ENCODE measurements at places on chromosomes 5 and 9.

DNA sequence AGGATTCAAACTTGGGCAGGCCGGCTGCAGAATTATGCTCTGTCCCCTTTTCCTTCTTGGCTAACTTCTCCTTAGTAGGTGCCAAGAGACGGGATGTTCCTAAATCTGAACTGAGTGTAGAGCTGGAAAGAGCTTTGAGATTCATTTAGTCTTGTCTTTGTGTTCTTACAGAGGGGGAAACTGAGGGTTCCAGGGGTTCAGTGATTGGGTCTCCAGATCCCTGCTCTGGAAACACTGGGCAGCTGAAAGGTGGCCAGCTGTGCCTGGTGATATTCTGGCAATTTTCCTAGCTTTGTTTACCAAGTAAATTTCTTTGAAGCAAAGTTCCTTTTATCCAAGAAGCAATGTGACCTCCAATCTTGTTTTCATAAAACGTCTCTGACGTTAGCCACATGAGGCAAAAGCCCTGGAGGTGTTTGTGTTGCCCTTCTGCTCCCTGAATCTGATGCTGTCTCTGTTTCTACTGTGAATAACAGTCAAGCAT, 288.7 kb downstream of the ZSWIM6 start:
- no peak for DNase-seq

DNA sequence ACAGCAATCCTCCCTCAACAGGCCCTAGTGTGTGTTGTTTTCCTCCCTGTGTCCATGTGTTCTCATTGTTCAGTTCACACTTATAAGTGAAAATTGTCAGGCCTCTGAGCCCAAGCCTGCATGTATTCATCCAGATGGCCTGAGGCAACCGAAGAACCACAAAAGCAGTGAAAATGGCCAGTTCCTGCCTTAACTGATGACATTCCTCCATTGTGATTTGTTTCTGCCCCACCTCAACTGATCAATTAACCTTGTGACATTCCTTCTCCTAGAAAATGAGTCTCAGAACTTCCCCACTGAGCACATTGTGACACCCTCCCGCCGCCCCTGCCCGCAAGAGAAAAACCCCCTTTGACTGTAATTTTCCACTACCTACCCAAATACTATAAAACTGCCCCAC, 17.4 kb upstream of the TRPC7 start:
- DNase-seq = no peak

DNA sequence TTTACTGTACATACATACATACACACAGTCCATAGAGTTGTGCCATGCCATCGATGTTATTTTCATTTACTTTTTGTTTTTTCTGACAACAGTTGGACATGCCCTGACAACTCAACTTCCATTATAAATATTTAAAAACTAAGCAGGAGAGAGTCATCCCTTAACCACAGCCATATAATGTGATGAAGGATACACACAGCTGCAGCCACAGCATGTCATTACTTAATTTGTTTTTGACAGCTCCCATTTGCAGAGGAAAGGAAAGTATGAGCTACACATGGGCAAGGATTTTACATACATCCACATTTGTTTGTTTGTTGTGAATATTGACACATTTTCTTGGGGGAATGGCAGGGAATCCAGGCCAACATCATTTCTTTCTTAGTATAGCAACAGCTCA, 91.5 kb upstream of the TUT7 start:
- DNase-seq = no peak

DNA sequence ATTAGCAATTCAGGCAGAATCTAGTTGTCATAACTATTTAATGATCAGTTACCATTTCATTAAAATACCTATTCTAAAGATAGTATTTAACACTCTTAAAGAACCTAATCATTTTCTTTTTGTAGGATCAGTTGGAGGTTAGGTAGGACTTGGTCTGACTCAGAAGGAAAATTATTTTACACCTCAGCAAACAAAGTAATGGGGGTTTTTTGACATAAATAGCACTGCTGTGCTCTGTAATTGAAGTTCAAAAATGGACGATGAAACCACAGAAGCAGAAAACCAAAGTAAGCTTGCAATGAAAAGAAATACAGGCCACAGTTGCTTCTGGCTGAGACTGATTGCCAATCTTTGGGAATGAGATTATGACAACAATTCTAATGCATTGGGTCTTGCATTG, 187.0 kb upstream of the TRPM3 start:
- no peak for DNase-seq

All from choroid plexus epithelial cell (primary cell).